GM12891 (cell line): ENCODE measurements at places on chromosomes 5 and 9.

- no peak for DNase-seq
Measured at GRCh38 chr5:136200130-136200529, 7.2 kb upstream of the SMIM32 start.

DNA sequence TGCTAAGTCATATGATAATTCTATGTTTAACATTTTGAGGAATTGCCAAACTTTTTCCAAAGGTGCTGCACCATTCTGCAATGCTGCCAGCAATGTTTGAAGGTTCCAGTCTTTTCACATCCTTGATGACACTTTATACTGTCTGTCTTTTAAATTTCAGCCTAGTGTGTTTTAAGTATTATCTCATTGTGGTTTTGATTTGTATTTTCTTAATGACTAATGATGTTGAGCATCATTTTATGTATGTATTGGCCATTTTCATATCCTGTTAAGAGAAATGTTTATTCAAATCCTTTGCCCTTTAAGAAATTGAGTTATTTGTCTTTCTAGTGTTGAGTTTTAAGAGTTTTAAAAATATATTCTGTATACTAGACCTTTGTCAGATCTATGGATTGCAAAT lies 5.0 kb upstream of the TEX48 start:
- no peak for DNase-seq

- DNase-seq, result no peak
Measured at GRCh38 chr5:97635553-97635952, 452.5 kb upstream of the RIOK2 start.

GRCh38 chr9:111005746-111006470 lies 32.4 kb downstream of the LPAR1 start:
- DNase-seq, result no peak

DNA sequence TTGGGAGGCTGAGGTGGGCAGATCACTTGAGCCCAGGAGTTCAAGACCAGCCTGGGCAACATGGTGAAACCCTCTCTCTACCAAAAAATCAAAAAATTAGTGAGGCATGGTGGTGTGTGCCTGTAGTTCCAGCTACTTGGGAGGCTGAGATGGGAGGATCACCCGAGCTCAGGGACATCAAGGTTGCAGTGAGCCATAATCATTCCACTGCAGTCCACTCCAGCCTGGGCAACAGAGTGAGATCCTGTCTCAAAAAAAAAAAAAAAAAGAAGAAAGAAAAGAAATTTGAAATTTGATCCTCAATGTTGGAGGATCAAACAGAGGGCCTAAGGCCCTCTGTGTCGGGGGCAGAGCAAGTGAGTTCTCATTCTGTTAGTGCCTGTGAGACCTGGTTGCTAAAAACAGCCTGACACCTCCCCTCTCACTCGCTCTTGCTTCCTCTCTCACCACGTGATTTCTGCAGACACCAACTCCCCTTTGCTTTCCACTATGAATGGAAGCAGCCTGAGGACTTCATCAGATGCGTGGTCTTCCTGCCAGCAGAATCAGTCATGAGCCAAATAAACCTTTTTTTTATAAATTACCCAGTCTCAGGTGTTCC lies 8.4 kb upstream of the GOLPH3 start:
- no peak for DNase-seq

- no peak for DNase-seq
Measured at GRCh38 chr5:37417347-37417746, 38.2 kb downstream of the WDR70 start.

GRCh38 chr5:9269014-9269413 lies 276.9 kb downstream of the SEMA5A start:
- DNase-seq, result no peak

DNA sequence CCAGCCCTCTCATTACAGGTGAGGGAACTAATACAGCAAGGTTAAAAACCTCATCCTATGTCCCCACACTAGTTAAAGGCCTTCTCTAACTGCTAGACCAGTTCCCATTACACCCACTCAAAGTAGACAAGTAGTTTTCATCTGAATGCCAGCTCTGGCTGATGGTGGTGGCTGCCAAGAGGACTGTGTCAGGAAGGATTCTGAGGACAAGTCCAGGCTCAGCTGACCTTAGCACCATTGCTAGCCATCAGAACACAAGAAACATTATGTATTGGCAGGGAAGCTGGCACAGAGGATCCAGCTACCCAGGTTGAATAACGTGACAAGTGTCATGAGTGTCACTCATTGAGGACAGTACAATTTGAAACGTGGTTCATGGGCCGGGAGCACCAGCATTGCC lies 163.4 kb downstream of the HSD17B3 start:
- DNase-seq, result no peak

GRCh38 chr9:14956208-14956607 lies 46.0 kb upstream of the FREM1 start:
- no peak for DNase-seq

DNA sequence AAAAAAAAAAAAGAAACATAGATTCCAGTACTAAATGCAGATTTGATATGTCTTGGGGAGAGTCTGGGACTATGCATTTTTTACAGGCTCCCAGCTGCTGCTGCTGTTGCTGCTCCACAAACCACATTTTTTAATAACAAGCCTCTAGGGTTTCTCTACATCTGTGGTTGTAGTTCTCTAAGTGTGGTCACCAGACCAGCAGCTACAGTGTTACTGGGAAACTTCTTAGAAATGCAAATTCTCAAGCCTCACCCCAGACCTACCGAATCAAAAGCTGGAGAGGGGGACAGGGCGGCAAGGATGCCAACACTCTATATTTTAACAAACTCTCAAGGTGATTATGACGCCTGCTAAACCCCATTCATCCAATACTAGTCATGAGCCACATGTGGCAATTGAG lies 293.4 kb upstream of the PTGER4 start:
- no peak for DNase-seq

DNA sequence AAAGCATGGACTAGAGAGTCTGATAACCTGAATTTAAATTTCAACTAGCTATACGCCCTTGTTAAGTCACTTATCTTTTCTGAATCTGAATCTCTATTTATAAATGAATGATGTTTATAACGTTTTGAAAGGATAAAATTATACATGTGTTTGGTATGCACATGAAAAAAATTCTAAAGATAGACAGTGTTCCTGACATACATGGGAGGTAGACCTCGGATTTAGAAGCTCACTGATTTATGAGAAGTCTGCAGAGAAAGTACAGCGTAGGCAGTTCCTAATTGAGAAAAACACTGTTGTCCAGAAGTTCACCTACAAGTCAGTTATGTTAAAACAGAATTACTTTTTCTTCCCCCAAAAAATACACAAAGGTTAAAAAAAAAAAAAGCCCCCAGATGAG lies 26.6 kb downstream of the MPDZ start:
- DNase-seq, result no peak

DNA sequence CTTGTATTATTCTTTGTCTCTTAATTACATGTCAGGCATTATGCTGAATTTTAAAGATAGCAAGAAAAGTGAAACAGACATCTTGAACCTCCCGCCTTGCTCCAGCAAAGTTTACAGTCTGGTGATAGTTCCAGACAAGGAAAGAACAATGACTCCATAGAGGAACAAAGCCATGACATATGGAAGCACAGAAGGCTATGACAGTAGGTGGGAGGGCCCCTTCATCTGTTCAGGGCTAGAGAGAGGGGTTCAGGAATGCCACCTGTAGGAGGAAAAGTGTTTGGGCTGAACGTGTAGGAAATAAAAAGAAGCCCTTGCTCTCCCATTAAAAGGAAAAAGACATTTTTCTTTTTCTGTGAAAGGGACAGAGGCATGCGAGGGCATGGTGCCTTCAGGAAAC lies 315.6 kb downstream of the TRIM32 start:
- DNase-seq, result no peak

DNA sequence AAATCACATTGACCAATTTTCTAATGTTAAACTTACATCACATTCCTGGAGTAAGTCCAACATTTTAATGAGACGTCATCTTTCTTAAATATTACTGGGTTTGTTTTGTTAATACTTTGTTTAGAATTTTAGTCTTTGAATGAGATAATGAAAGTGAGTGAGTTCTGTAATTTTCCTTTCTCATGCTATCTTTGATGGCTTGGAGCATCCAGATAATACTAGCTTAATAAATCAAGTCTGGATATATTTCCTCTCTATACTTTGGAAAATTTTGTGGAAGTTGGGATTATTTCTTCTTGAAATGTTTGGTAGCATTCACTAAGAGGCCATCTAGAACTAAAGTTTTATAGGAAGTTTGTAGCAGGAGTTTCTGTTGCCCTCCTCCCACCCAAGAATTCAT lies 90.8 kb upstream of the IL7R start:
- no peak for DNase-seq

DNA sequence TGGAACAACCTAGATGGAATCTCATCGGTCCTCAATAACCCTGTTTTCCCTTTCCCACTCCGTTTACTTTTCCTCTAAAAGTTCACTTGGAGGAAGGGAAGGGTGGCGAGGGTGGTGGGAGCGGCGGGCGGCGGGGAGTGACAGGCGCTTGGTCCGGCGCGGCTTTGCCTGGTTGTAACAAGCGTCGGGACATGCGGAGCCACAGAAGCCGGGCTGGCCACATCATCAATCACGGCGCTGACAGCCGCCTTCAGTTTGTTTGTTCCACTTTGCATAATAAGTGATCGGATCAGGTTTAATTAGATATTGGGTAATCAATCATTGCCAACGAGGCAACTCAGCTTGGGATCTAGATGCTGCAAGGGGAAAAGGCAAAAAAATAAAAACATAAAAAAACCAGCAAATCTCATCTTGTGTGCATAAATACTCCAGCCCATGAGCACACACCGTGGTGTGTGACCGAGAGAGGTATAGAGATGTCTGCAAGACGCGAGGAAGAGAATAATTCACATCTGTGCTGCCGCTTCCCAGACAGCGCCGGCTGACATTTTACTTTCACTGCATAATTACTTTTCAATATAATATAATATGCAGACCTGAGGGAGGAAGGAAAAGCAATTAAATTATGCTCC lies 396.2 kb upstream of the IRX4 start:
- DNase-seq, result no peak

- no peak for DNase-seq
Measured at GRCh38 chr5:123809594-123810221, 297.7 kb downstream of the CSNK1G3 start.

- no peak for DNase-seq
Measured at GRCh38 chr5:67281874-67282273, 85.3 kb upstream of the CD180 start.

GRCh38 chr9:127058645-127059021 lies 63.8 kb downstream of the ANGPTL2 start:
- DNase-seq, result no peak

GRCh38 chr9:34139477-34140146 lies 13.1 kb upstream of the DCAF12 start:
- DNase-seq, result no peak

DNA sequence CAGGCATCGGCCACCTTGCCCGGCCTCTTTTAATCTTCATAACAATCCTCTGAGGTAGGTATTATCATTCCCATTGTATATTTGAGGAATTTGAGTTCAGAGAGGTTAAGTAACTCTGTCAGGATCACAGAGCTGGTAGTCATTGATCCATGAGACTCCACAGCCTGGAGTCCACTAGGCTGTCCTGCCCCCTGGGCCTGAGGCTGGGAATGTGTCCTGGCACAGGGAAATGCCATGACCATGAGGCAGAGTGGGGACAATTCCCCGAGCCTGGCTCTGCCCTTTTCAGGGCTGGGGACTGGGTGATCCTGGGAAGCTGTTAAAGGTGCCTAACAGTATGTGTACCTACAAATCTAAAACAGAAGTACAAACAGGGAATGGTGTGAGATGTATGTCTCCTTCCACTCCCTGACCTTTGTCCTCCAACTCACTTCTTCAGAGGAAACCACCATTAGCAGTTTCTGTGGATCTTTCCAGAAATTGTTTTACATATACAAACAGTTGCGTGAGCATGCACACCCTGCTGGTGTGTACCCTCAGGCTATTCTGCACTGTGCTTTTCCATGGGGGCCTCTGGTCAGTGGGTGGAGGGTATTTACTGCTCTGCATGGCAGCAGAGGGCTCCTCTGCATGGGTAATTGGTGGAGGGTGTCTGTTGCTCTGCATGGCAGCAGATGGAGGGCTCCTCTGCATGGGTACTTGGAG lies 53.8 kb downstream of the NDST1 start:
- no peak for DNase-seq

- DNase-seq, result no peak
Measured at GRCh38 chr5:141973871-141974595, 5.1 kb downstream of the RNF14 start.

DNA sequence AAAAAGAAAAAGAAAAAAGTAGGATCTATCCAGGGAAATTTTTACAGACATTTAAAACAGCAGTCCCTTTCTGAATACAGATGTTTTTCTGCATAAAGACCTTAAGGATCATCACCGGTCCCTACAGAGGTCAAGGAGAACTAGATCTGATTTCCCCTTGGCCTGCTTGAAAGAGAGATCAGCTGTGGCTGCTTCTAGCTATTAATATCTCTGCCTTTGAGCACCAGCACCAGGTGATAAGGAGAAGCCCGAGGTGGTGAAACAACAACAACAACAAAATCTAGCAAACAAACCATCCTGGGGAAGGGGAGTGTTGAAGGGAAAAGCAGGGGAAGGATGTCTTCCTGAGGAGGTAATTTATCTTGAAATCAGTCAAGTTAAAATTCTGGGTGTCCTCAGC lies 42.1 kb downstream of the ZNF366 start:
- no peak for DNase-seq

DNA sequence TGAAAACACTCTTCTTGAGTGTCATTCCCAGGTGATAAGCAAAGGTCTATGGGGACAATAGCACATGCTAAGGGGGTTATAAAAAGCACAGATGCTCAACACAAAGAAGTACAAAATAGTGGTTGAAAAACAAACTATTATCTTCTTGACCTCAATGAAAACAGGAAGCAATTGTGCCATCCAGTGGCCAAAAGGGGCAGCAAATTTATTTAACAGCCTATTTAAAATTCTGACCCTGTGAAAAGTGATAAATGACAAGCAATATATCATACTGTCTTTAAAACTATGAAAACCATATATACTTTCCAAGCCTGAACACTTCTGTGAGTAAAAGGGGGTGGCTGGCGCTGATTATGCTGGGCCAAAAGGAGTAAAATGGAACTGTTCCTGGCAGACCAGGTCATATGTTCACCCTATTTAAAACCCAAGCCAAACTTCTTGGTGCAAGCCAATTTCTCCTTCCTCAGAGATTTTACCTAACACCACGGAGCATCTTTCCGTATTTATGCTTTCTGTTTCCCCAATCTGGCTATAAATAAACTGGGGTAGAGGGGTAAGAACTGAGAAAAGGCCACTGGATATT lies 29.7 kb downstream of the TEX10 start:
- no peak for DNase-seq

GRCh38 chr5:96408210-96408777 lies 24.8 kb downstream of the PCSK1 start:
- DNase-seq, result no peak
